ENCODE measurements at places on chromosomes 6 and 20.
A peak's percentile ranks its signal among the peaks of the same experiment; 100 is the strongest.

- DNase-seq = no peak
Measured at GRCh38 chr6:137936798-137937197, 69.7 kb downstream of the TNFAIP3 start.

GRCh38 chr6:140980265-140980887, 1152.3 kb upstream of the GJE1 start:
- DNase-seq = no peak

DNA sequence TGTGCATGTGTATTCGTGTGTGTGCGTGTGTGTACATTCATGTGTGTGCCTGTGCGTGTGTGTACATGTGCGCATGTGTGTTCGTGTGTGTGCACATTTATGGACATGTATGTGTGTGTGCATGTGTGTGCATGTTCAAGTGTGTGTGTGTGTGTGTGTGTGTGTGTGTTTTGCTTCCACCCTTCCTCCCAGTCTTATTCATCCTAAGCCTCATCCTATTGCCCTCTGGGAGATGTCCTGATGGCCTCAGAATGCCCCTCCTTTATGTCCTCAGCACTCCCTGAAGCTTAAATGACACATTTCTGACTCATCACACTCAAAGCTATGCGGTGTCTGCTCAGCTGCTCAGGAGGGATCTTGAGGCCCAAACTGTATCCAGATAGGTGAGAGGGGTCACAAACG, 76.6 kb upstream of the CCDC167 start:
- no peak for DNase-seq

GRCh38 chr6:31197559-31198305, 27.2 kb upstream of the POU5F1 start:
- DNase-seq = peak; percentile 90

GRCh38 chr20:43393052-43393451, 64.6 kb upstream of the SRSF6 start:
- no peak for DNase-seq

DNA sequence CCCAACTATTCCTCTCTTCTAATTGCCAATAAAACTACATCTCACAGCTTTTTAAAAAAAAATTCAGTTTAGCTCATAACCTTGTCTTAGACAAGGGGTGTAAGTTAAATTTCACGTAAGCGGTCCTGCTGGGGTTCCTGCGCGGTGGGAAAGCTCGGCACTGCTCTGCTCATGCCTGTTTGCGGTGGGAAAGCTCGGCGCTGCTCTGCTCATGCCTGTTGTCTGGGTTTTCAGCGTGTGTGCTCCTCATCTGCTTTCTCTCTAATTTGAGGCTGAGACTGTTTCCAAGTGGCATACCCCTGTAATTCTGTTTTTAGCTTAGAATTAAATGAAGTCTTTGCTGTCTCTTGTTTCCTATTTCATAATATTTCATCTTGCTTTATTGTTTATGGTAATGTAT, 18.6 kb downstream of the ARID1B start:
- no peak for DNase-seq

DNA sequence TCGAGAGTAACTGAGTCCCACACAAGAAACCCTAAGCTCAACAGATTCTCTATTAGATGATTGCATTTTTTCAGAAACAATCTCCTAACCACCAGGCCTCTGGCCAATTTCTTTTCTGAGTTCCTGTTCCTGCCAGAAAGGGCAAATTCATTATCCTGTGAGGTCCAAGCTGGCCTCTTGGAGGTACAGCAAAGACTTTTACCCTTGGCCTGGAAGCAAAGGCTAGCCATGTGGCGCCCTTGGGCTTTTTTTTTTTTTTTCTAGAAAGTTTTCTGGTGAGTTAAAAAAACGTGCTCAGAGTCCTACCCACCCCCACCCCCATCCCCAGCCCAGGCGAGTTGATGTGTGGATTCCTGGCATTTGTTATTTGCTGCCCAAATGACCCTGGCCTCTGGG, 59.0 kb upstream of the EEF1A1 start:
- no peak for DNase-seq
